NCI-H1694 (cell line): ENCODE measurements at places on chromosomes 12 and 14.

- no peak for DNase-seq
Measured at GRCh38 chr14:81455390-81455789, 55.3 kb upstream of the STON2 start.

DNA sequence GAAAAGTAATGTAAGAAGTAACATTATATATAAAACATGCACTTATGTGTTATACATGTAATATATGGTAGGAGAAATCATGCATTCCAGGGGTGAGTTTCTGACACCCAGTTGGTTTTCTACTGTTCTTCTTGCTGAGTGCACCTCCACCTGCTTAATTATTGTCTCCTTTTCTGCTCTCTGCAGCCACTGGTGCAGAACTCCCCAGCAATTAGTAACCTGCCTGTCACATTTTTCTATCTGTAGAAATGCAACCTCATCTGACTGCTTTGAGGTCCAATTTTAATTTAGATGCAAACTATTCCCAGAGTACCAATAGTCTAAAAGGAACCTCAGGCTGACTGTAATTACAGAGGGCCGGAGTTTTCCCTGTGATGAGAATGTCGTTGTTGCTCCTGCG is 842.1 kb downstream of the AACS start:
- DNase-seq, result no peak

- no peak for DNase-seq
Measured at GRCh38 chr12:5388581-5389535, 43.0 kb upstream of the NTF3 start.

GRCh38 chr12:87363497-87364084 is 665.6 kb downstream of the C12orf50 start:
- no peak for DNase-seq

GRCh38 chr12:29566441-29566840 is 69.0 kb upstream of the OVCH1 start:
- no peak for DNase-seq

GRCh38 chr14:51883232-51883631 is 22.8 kb downstream of the GNG2 start:
- DNase-seq, result no peak

DNA sequence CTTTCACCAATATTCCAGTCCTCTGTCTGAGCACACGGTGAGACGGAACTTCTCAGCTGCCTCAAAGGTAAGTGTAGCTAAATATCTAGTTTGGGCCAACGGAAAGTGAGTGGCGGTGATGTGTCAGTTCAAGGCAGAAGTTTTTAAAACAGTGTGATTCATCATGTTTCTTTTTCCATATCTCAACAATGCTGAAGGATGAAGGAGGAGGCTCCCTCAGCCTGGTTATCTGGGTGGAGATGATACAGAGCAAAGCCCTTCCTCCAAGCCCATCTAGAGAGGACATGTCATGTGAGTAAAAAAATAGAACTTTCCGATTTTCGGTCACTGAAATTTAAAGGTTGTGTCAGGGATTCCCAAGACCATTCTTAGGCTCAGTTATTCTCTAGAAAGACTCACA is 13.1 kb upstream of the ANP32D start:
- DNase-seq, result no peak

DNA sequence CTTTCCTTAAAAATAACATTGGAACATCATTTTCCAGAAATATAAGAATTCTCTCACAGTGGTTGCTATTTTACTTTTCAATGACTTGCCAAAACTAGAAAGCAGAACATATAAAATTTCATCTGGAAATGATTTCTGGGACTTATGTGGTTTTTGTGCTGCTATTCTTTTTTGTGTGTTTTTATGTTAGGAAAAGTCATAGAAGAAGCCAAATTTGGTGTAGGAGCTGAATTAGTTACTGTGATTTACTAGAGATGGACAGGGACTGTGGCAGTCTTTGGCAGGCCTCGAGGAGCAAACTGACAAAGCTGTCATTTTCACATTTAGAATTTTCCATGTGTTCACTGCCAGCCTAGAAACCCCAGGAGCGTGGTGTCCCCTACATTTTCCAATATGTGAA is 38.3 kb upstream of the LDHB start:
- no peak for DNase-seq

DNA sequence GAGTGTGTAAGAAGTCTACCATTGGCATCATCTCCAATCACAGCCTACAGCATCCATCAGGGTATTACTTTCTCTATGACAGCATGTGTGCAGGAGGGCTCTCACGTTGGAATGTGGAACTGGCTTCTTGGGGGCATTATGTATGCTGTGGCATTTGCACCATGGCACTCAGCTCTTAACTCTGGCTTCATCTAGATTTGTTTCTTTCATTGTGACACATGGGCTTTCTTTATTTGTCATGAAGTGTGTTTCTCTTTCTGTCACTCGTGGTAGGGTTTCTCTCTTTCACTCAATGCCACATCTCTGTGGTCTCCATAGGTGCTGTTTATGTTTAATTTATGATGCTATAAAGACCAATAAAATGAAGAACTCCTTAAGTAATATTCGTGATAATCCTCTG is 191.2 kb upstream of the GARIN2 start:
- DNase-seq, result no peak

GRCh38 chr12:39682689-39683477 is 63.3 kb upstream of the ABCD2 start:
- DNase-seq, result no peak
